ENCODE measurements at places on chromosomes 3 and 15. TPM values are rescaled to one million over a fixed set of nuclear protein-coding genes. Genes with fewer than 3 reads are reported as not detected.

The CHRNA7 gene
- 1.2 TPM for total RNA-seq

The CD47 gene
- 44.2 TPM for total RNA-seq

DNA sequence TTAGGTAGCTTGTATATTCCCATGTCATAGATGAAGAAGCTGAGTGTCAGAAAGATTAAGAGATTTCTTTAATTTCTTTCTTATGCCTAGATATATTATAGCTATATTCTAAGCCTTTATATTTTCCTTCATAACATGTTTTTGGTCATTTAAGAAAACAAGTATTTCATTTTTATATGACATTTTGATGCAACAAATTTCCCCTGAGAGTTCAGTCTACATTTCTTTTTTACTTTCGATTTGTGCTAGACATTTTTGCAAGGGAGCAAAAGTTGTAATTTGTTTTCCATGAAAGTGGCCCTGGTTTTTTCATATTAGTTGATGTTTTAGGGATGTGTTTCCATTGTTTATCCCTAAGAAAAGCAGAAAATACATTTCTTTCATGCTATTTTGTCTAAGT is 344.9 kb downstream of the NLGN1 start:
- DNase-seq, result no peak

DNA sequence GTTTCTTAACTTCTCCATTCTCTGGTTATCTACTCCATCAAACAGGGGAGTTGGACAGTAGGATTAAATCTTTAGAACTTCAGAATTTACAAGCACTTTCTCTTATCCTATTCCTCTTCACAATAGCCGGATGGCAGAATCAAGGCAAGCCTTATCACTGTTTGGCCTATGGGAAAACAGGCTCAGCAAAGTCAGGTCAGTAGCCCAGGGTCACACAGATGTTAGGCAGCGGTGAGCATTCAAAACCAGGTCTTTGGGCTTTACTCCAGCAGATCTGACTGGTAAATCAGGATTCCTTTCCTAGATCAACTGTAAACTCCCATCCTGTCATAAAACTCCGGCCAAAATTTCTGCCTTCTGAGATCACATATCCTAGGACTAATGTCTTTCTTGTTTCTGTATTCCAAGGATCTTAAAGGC is 258.4 kb downstream of the OPA1 start:
- DNase-seq, result no peak

- DNase-seq, result no peak
These were observed 282.1 kb downstream of the THSD4 start for GRCh38 chr15:71397377-71397776.

DNA sequence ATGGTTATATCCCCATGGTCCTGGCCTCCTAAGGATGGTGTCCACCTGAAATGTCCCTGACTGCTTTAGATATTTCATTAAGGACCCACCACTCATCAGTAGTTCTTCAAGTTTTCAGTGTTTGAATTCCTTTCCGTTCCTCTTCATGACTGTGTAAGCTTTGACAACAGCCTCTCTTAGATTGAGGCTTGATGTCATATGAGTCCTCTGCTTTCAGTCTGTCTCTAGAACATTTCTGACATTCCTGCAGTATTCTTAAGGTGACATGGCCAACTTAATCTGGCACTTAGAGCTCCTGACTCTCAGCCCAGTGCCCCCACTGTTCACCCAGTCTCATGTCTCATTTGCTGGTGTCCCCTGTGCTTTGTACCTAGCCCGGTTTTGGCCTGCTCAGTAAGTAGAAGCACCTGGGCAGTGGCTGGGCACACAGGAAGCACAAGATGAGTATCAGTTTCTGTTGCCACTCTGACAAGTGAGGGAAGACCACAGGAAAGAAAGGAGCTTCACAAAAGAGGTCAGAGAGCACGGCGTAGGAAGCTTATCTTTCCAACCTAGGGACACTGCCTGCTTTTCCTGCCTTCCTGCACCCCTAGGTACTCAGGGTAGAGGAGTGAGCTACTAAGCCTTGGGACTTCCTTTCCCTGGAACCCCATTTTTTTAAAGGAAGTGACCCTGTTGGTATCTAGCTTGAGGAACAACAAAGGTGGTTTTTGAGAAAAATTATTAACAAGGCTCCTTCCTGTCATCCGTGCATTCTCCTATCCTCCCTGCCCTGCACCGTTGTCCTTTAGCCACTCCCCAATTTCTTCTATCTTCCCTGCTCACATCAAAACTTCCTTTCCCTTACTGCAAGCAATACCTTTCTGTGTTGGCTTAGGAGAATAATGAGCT is 103.1 kb downstream of the KLHL25 start:
- DNase-seq, result no peak

The ZPLD1 gene
- total RNA-seq, result not detected

GRCh38 chr15:85329561-85330422 is 50.6 kb upstream of the AKAP13 start:
- DNase-seq, result no peak

DNA sequence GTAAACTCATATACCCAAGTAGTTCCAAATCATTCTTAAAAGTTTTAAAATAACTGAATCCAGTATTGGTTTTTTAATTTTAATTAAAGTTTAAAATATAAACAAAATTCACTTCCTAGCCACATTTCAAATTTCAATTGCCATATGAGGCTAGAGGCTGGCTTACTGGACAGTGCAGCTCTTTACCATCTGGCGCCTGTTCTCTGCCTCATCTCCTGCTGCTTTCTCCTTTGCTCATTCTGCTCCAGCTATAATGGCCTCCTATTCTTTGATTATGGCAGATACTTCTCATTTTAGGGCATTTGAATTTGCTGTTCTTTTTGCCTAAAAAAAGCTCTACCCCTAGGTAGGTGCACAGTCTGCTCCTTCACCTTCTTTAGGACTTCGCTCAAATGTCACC is 19.1 kb downstream of the ARMC8 start:
- DNase-seq, result no peak

DNA sequence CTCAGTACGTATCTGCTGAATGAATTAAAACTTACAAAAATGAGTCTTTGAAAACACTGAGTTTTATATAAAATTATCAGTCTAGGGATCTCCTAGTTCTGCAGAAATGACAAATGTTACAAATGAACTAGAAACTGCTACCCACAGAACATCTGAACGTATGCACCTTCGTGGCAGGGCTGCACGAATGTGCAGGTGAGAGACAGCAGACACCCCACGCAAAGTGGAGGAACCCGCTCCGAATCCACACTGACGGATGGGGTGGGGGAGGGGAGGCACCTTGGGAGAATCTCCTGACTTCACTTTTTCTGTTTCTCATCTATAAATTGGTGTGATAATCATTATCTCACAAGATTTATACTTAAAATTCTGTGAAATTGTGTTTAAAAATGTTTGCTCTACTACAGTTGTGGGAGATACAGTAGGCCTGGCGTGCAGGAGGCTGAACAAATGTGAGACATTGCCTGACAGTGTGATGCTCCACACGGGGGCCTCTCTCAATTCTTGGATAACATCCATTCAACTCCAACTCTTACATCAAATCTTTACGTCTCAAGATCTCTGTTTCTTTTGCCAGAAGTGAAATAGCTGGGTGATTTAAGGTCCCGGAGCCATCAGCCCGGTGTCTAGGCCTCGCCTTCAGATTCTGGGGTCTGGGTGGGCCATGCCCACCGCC is 86.9 kb downstream of the ATP10A start:
- no peak for DNase-seq

The TPRG1 gene
- 3.3 TPM for total RNA-seq

The COX17 gene
- 167 TPM for total RNA-seq

The SNRPN gene
- 408 TPM for total RNA-seq

The CILP gene
- total RNA-seq, result 15.7 TPM

- no peak for DNase-seq
These were observed 117.4 kb upstream of the MBNL1 start for GRCh38 chr3:152151216-152151876.

- no peak for DNase-seq
These were observed 354.4 kb downstream of the TUSC7 start for GRCh38 chr3:117063930-117064329.

The PLCD1 gene
- 10.7 TPM for total RNA-seq

DNA sequence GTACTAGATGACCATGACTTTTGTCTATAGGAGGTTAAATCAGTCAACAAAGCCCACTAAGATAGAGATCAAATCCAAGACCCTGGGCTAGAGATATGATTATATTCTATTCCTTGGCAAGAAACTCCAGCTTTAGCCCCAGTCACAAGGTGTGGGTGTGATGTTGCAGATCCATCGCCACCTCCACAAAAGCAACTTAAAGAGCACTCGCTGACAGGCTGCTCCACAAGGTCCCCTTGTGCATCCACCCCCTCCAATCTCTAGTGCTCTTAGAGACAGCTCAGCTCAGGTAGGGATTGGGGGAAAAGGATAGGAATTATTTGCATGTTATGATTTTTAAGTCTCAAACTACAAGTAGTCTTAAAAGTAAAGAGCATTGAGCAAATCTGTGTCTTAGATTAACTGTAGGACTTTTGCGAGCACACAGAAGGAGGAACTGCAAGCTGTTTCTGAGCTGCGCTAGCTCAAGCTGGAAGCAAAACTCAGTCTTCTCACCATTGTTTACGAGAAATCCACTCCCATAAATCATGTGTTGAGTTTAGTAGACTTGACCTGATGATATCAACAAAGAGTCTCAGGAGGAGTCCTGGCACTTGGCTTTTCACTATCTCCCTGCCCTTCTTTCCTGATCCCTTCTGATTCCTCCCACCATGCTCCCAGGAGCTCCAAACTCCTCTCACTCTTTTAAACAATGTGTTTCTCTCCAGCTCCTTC is 177.6 kb downstream of the STAC start:
- DNase-seq, result no peak

GRCh38 chr3:5197470-5198312 is 10.2 kb downstream of the EDEM1 start:
- no peak for DNase-seq

The TRH gene
- total RNA-seq, result not detected

DNA sequence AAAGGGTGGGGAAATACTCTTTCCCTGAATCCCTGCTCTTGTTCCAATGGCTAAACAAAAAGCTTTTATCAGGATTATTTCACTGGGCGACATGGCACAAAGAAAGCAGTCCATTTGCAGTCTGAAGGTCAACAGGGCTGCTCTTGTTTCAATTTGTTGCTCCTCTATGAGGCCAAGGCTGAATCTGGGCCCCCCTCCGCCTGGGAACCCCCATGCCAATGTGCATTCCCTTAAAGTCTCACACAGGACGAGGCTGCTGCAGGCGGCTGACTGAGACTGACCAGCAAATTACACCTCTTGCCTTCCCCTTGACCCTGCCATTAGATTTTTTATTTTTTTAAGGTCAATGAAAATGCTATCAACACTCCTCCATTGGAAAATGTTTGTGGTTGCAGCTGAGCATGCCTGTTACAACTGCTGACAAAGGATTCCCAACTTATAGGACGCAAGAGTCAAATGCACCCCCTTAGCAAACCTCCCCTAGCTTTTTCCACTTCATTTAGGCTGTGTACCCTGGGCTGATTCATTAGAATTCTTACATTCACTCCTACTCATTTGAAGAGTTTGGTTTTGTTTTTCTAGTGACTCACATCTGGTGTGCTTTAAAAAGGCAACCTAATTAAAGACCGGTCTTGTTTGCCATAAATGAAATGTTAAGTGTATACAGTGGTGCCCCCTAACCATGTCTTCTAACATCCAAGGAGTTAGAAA is 60.8 kb upstream of the ARHGEF3 start:
- no peak for DNase-seq

DNA sequence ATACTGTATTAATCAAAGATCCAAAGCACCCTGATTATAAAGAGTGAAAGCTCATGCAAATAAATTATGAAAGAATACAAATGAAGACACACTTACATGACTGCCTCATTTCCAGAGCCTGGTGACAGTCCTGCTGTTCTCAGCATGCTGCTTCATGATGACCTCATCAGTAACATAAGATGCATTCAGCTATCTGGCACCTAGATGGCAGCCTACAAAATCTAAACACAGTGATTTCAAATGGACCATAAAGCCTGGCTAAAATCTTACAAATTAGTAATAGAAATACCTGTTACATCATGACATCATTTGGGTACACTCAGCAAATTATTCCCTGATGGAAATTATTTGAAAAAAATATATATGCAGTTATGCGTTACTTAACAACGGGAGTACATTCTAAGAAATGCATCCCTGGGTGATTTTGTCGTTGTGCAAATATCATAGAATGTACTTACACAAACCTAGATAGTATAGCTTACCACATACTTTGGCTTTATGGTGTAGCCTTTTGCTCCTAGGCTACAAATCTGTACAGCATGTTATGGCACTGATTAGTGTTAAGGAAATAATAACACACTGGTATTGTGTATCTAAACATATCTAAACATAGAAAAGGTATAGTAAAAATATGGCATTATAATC is 207.2 kb downstream of the EPHA3 start:
- DNase-seq, result no peak

The LRRC49 gene
- 70.9 TPM for total RNA-seq

The CD200 gene
- total RNA-seq, result 0.92 TPM

GRCh38 chr3:134406331-134407238 is 32.3 kb upstream of the AMOTL2 start:
- no peak for DNase-seq

The FSD2 gene
- 144 TPM for total RNA-seq

DNA sequence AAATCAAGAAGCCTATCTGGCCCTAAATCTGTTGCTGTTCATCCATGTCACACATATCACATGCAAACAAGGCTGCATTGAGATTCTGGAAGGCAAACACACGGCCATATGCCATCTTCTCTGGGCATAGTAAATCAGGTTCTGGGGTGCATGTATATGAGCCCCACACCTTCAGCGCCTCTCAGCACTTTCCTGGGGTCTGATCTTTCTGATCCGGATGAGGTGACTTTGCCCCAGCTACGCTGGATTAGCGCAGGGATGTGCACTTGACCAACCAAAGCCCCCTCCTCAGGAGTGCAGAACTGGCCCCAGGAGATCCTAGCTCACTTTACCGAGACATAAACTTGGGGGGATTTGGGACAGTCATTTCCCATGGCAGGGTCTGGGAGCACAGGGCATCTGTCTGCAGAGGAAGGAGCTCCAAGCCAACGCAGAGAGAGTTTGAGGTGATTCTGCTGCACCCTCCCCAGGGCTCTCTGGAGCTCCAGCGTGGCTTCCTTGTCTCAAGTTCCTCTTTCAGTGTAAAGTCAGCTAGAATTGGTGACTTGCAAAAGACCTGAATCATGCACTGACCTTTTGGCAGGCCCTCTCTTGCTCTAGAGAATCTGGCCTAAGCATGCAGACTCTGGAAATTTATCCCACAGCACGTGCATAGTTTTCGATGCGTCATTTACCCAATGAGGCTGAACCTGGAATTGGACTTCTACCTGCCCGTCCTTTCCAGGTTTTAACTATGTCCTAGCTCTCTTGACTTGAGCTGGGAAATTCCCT is 63.5 kb upstream of the KLF13 start:
- no peak for DNase-seq

- DNase-seq, result no peak
These were observed 118.5 kb downstream of the TLE3 start for GRCh38 chr15:69979262-69979661.

- no peak for DNase-seq
These were observed 16.5 kb downstream of the GMPS start for GRCh38 chr3:155886915-155887314.

GRCh38 chr3:97102641-97103040 is 288.2 kb downstream of the EPHA6 start:
- no peak for DNase-seq
